Foreskin keratinocyte (primary cell): ENCODE measurements at places on chromosomes 5 and 9. TPM values are rescaled to one million over a fixed set of nuclear protein-coding genes. Genes with fewer than 3 reads are reported as not detected.

ANKRD18A gene
- 6.4 and 8.4 TPM in 2 replicates for total RNA-seq

UNC13B gene
- 15.1 and 15.3 TPM in 2 replicates for total RNA-seq

SH2D3C gene
- 0.17 and 0.28 TPM in 2 replicates for total RNA-seq

MEGF9 gene
- 11.1 and 16.0 TPM in 2 replicates for total RNA-seq
